ENCODE measurements at places on chromosomes 3 and 15.

- no peak for DNase-seq
Observed at GRCh38 chr3:4782095-4782494, 197.1 kb upstream of the BHLHE40 start.

GRCh38 chr15:100235030-100235617 lies 106.7 kb downstream of the ADAMTS17 start:
- DNase-seq: no peak

DNA sequence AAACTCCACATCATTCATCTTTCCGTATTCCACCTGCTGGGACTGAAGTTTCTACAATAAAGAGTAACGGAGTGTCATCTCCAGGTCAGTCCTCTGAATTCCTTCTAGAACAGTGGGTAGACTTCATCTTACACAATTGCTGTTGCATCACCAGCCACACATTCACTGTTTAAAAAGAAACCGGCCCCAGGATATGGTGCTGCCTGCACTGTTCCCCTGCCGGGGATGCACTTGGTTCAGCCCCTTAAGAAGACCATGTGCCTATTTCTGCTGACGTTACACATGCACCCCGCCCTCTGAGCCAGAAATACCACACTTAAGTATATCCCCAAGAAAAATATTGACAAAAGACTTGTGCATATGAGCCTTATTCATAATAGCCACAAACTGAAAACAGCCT lies 233.4 kb downstream of the FEZF2 start:
- no peak for DNase-seq

- DNase-seq: no peak
Observed at GRCh38 chr3:61927332-61927731, 366.0 kb downstream of the PTPRG start.

DNA sequence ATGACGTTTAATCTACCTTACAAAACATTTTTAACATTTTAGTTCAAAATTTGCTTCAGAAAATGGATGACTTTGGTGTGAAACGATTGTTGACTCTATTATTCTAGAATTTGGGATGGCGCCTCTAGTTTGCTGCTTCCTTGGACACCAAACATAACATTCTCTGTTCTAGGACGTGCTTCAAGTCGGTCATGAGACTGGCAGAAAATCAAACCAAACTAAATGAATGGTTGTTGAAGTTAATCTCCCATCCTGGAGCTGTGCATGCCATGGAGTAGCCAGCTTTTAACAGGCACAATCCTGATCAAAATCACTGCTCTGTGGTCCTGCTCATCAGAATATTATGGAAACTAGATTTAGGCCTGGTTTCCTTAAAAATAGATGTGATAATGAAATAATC lies 9.6 kb upstream of the LRRFIP2 start:
- DNase-seq: no peak

All from stimulated activated CD8-positive, alpha-beta memory T cell treated with anti-CD3 and anti-CD28 coated beads, Interleukin-12 subunit alpha, Interleukin-12 subunit beta, amount 100 ng/mL, for 1 hour (primary cell).